Cortex of kidney (tissue), 1 donor: ENCODE measurements at places on chromosomes 3 and 15.

- no peak for DNase-seq
Measured at GRCh38 chr3:5092018-5092417, 30.1 kb upstream of the ARL8B start.

- no peak for DNase-seq
Measured at GRCh38 chr3:34676436-34676835, 878.0 kb downstream of the PDCD6IP start.

DNA sequence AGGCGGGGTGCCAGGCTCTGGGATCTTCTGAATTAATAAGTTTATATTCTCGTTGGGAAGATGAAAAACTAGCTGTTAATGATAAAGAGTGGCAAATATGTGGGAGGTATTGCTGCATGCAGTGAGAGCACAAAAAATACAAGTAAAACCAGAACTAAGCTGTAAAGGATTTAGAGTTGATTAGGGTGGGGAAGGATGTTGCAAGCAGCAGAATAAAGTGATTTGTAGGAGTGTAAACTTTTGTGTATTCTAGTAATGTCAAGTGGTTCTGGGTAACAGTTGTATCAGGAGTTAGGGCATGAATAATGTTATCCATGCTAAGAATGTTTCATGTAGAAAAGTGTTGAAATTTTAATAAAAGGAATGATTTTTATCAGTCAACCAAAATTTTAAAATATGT, 18.1 kb downstream of the CRYBG3 start:
- no peak for DNase-seq

GRCh38 chr3:38348903-38349302, 2.3 kb downstream of the XYLB start:
- DNase-seq: no peak

GRCh38 chr3:26381411-26381810, 241.2 kb upstream of the LRRC3B start:
- no peak for DNase-seq

- DNase-seq: no peak
Measured at GRCh38 chr3:8768364-8769087, 887 bp downstream of the OXTR start.

DNA sequence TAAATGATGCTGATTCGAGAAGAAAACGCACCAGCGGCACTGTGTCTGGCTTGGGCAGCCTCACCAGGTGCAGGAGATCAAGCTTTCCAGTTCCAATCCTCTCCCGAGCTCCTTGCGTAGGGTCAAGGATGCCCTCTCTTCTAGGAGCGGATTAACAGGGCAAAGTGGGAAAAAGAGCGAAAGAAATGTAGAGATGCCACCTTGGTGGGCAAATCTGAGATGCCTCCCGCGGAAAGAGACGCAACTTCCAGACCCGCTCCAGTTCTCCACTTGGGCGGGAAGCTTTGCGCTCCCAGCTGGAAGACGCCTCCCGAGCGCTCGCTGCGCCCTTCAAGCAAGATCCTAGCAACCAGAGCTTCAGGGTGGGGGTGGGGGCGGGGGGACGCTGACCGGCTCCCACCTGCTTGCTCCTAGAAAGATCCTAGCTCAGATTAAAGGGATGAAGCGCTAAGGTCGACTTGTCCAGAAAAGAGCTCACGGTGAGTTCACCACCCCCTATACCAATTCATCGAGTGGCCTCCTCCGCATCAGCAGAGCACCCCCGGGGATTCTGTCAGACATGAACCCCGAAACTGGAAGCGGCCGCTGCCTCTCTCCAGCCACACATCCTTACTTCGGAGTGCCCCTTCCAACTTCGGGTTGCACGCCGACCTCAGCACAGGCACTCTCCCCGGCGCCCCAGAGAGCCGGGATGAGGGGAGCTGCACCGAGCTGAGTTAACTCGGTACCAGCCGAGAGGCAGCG, 769 bp downstream of the TAFA4 start:
- DNase-seq: no peak

DNA sequence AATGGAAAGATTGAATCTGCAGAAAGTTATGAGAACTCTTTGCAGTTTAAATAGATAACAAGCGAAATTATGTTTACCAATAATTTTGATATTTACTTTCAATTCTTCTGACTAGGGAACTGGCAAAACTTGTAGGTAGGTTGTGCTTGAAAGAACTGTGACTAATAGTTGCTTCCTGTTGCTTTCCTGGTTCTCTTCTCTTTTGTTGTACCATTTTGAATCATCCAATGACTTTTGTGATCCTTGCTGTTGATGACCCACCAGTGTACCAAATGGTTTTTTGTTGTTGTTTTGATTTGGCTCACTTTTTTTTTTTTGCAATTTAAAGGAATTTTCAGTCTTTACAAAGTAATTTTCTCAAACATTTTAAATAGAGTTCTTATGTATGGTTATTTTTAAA, 64.9 kb upstream of the DCBLD2 start:
- DNase-seq: no peak

- DNase-seq: no peak
Measured at GRCh38 chr3:194279101-194279500, 72.0 kb downstream of the CPN2 start.
